Right hindlimb (tissue), 1 donor: ENCODE measurements at places on chromosomes 5 and 9.

- DNase-seq, result no peak
Observed at GRCh38 chr9:123251324-123251723, 17.1 kb downstream of the STRBP start.

- DNase-seq, result no peak
Observed at GRCh38 chr9:73753171-73753570, 601.5 kb downstream of the ANXA1 start.

DNA sequence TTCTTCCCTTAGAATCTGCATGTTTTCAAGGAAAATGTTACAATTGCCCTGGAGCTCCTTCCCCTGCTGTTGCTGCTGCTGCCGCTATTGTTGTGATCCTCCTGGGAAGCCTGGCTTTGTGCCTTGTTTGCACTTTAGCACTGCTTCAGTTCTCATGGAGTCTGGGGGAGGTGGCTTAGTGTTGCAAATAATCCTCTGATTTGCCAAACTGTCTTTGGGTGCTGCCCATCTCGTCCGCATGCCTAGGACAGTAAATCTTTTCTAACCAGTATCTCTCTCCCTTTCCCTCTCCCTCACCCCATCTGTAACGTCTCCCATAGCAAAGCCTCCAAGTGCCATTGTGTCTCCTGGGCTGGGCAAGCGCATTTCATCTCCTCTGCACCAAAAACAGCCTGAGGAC is 30.3 kb downstream of the FAM240B start:
- no peak for DNase-seq

DNA sequence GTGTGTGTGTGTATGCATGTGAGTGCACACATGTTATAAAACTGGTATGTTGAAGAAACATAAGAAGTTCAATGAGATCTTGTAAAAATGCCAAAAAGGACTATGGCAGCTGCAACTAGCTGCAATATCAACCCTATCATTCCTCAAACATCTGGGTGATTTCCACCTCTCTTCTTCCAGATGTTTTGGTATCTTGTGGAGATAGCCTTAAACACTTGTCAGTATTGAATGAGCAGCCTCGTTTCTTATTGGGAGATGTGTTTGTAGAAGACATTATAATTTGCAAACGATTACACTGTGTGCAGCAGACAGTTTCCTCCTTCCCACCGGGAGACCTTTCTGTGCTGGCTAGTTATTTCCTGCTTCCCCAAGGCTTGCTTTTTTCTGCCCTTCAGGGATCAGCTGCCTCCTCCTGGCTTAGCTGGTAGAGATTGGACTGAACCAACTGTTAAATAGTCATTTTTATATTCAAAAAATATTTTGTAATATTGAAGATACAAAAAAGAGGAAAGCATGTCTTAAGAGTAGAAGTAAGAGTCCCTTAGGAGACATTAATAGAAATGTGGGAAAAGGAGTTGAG is 168.4 kb upstream of the MPDZ start:
- no peak for DNase-seq

DNA sequence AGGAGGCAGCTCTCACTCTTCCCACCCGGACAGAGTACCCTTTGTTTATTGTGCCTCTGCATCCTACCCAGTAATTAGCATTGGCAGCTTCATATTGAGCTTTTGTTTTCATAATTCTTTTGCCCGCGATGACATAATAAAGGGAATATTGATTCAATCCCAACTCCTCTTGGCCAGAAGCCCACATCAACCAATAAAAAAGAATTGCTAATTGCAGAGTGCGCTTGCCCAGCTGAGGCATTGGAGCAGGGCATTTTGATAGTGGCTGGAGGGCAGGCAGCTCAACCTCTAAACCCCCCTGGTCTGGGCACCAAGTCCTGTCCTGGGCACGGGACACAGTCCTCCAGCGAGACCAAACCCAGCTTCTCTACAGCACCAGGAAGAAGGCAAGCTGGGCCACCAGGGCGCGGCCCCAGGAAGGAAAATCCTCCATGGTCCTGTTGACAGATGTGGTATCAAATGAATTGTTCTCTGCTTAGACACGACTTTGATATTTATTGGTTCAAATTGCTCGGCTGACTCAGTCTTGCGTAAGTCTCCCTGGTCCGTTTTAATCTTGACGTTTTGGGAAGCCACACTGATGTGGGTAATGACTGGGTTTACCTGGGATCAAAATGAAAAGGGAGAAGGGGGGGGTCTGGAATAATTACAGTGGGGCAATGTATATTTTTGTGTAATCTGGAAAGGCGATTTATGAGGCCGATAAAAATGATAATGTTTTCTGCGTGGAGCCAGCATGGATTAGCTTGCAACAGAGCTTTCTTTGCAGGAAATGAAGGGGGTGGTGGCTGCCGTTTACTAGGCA is 220.7 kb upstream of the MSX2 start:
- DNase-seq, result no peak

DNA sequence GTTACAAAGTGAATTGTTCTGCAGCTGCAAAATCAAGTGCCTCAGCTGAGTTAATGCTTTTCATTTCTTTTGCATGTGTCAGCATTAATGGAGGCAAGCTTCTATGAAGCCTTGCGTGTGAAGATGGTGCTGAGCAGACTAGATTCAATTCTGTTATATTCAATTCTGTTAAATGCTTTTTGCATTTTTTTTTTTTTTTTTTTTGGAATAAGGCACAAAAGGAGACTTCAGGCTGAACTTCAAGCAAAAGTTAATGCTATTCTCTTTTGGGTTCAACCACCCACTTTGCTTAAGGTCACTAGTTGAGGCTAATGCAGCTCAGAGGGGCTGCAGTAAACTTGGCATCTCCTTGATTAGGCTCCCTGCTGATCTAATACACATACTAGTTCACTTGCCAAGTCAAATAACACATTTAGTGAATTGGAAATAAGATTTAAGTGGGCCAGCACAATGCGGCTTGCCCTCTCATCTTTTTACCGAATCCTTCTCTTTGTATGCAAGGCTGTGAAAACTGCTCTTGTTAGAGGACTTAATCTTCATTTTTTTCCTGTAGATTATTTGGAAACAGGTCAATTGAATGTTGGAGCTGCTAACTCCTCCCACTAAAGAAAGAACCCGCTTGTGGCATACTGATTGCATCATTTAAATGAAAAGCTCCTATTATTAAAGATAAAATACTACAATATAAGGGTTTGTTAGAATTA is 1020.2 kb downstream of the NR2F1-AS1 start:
- no peak for DNase-seq

GRCh38 chr5:62542720-62543119 is 35.9 kb upstream of the LRRC70 start:
- no peak for DNase-seq

- DNase-seq, result no peak
Observed at GRCh38 chr5:168434746-168435321, 51.4 kb upstream of the RARS1 start.

GRCh38 chr5:153617190-153617589 is 126.7 kb downstream of the GRIA1 start:
- DNase-seq, result no peak

DNA sequence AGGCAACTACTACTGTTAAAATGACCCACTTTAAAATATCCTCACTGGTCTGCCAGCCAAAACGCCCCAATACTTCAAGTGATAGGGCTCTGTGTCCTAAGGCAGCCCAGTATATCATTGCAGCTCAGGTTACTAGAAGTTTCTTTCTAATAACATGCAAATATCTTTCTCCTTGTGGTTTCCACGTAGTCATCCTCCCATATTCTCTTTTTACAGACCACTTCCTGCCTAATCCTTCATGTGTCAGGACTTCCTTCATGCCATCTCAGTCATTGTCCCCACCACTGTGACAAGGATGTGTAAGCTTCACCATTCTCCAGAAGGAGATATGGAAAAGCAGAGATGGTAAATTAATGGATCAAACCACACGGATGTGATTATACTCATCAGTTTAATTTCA is 813.7 kb downstream of the MAT2B start:
- no peak for DNase-seq

GRCh38 chr5:159514229-159514810 is 184.0 kb upstream of the IL12B start:
- no peak for DNase-seq

GRCh38 chr9:27165670-27166069 is 56.6 kb downstream of the TEK start:
- DNase-seq, result no peak

GRCh38 chr5:175680020-175680419 is 22.1 kb downstream of the HRH2 start:
- peak; percentile 9 for DNase-seq

GRCh38 chr5:157481265-157481664 is 21.3 kb downstream of the NIPAL4 start:
- no peak for DNase-seq

- no peak for DNase-seq
Observed at GRCh38 chr5:152264645-152265254, 140.3 kb downstream of the NMUR2 start.

DNA sequence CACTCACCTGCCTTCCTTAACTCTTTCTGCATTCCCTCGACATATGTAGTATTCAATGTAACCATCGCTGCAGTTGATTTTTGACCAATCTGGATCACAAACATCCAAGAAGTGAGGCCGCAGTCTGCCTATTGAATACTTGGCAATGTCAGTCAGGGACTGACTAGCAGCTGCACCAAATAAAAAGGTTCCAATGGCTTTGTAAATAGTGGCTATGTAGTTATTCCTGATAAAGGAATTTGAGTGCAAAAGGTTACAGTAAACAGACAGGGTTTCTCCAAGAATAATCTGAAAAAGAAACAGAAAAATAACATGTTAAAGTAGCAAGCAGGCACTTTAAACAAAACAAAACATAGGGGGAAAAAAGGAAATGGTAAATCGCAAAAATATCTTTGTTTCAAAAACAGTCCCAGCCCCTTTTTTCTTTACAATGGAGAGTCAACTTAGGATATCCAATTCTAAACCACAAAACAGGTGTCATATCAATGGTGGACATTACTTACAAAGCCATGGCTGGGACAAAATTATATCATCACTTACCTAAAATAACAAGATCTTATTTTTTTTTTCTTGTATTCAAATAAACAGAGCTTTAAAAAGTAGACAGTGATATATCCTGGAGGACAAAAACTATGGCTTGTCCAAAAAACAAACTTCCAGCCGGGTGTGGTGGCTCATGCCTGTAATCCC is 66.8 kb downstream of the PLPP1 start:
- no peak for DNase-seq

DNA sequence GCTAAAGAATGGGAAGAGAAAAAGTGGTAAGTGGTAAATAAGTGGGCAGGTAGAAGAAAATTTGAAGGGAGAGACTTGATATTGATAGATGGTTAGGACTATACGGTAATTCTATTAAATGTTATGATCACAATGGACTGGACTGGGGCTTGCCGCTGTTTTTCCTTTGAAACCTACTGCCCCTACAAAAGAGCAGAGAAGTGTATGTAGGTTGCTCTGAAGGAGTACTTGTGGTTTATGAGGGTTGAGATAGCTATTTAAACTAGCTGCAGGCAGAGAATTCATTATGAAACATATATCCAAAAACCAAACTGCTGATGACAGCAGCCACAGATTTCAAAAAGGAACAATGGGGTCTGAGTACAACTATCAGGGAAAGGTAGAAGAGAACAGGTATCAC is 16.8 kb upstream of the HK3 start:
- no peak for DNase-seq

DNA sequence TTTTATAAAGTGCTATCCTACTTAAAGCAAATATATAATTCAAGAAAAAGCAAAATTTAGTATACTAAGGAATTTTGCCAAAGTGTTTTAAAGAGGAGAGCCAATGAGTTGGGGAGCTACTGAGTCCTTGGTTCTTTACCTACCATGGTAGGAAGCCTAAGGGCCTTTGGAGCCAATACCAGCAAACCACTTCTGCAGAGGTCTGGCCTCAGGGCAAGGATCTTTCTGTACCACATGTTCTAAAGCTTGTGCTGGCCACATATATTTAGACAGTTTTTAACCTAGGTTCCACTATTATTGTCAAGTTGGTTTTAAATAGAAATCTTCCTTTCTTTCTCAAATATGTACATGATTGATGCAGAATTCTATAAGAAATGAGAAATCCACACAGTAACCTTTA is 172.3 kb upstream of the NREP start:
- DNase-seq, result no peak

- DNase-seq, result no peak
Observed at GRCh38 chr9:34600908-34601307, 11.0 kb downstream of the RPP25L start.

- DNase-seq, result no peak
Observed at GRCh38 chr5:2746561-2747032, 4.9 kb downstream of the IRX2 start.

GRCh38 chr5:54311176-54311677 is 854 bp upstream of the ARL15 start:
- no peak for DNase-seq

GRCh38 chr5:159447116-159447515 is 116.8 kb upstream of the IL12B start:
- DNase-seq, result no peak

GRCh38 chr5:103860327-103860726 is 297.7 kb upstream of the NUDT12 start:
- no peak for DNase-seq

GRCh38 chr5:135930949-135931295 is 23.9 kb downstream of the LECT2 start:
- DNase-seq, result no peak

- no peak for DNase-seq
Observed at GRCh38 chr9:96026655-96027213, 151.2 kb downstream of the ERCC6L2 start.

GRCh38 chr5:112923148-112923917 is 1.3 kb upstream of the REEP5 start:
- no peak for DNase-seq

GRCh38 chr5:126542441-126542840 is 52.6 kb downstream of the ALDH7A1 start:
- DNase-seq, result no peak

DNA sequence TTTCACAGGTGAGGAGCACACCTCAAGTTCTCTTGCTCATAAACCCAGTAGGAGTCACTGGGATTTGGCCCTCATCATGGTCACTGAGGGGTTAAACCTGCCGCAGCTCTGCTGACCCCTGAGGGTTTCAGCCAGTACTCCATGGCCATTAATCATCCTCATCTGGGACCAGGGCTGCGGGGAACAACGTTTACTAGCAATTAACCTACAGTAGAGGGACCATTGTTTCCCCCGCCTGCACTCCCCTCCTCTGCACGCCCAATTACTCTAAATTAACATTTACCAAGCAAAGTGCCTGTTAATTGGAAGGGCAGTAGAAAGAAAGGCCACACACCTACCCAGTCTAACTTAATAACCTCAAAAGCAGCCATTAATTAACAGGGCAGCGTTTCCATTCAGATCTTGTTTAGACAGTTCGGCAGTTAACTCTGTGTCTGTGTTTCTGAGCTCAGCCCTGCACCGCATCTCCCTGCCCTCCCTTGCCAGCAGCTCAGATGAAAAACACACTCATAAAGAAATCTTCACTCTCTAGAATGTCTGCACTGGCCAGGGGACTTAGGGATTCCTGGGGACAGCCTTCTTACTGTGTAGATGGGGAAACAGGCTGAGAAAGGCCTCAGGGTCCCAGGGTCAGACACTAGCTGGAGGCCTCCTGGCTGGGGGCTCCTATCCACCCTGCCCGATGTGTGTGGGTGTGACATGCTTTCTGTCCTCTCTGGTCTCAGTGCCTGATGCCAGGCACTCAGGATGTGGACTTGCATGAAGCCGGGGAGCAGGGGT is 51.6 kb downstream of the ALG2 start:
- DNase-seq, result no peak
